ENCODE measurements at places on chromosomes 6 and 20.
A peak's percentile ranks its signal among the peaks of the same experiment; 100 is the strongest.

- DNase-seq: no peak
Measured at GRCh38 chr20:37504404-37505096, 16.5 kb upstream of the NNAT start.

GRCh38 chr20:49291200-49291599 is 13.3 kb upstream of the ZNFX1 start:
- DNase-seq: no peak

DNA sequence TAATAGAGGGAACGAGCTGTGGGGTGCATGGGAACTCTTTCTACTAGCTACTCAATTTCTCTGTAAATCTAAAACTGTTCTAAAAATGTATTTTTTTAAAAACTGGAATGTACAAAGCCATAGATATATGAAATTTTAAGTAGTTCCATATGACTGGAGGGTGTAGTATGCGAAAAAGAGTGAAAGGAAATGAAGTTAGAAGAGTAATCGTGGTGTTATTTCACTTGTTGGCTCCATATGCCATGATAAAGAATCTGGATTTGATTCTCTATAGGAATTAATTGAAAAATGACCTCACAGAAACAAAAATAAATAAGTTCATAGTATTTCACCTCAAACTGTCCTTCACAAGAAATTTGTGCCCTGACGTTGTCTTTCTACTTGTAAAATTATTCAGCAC is 500.2 kb downstream of the TENT5A start:
- no peak for DNase-seq

DNA sequence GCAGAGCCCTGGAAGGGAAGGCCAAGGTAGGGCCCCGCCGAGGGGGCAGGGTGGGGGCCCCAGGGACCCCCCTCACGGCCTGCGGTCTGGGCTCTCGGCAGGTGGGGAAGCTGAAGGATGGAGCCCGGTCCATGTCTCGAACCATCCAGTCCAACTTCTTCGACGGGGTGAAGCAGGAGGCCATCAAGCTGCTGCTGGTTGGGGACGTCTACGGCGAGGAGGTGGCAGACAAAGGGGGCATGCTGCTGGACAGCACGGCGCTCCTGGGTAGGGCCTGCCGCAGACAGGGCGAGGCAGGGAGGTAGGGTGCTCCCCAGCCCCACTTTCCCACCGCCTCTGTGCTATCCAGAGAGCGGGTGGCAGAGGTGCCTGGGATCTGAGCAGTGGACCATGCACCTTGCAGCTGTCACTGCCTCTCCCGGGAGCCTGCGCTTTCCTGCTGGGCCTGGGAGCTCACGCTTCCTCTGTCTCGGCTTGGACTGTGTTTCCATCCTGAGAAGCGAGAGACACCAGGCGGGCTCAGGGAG is 83.1 kb downstream of the SYNJ2 start:
- DNase-seq: no peak

- DNase-seq: no peak
Measured at GRCh38 chr6:53795340-53795701, 516 bp downstream of the LRRC1 start.

GRCh38 chr20:47205577-47206123 is 150.8 kb downstream of the ZMYND8 start:
- peak; percentile 78 for DNase-seq

GRCh38 chr6:167513778-167514177 is 188.9 kb downstream of the TTLL2 start:
- DNase-seq: no peak

DNA sequence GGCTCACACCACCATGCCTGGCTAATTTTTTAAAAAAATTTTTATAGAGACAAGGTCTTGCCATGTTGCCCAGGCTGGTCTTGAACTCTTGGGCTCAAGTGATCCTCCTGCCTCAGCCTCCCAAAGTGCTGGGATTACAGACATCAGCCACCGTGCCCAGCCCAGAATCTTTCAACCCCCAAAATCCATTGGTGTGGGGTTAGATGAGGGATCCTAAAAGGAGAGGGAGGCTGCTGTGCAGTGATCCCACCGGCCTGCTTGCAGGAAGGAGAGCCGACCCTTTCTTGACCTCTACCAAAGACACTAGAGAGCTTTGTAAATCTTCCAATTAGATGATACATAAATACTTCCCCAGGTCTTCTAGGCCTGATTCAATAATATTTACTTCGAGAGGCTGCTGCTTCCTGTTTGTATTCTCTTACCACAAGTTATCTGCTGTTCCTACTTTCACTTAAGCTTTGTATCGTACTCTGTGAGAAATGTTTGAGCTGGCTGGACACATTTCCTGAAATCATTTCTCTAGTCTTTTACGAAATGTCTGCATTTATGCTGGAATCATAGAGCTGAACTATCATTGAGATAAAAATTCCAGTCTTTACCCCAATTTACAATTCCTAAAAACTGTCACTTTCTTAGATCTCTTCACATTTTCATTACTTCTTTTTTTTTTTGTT is 49.3 kb upstream of the IER3 start:
- DNase-seq: no peak

DNA sequence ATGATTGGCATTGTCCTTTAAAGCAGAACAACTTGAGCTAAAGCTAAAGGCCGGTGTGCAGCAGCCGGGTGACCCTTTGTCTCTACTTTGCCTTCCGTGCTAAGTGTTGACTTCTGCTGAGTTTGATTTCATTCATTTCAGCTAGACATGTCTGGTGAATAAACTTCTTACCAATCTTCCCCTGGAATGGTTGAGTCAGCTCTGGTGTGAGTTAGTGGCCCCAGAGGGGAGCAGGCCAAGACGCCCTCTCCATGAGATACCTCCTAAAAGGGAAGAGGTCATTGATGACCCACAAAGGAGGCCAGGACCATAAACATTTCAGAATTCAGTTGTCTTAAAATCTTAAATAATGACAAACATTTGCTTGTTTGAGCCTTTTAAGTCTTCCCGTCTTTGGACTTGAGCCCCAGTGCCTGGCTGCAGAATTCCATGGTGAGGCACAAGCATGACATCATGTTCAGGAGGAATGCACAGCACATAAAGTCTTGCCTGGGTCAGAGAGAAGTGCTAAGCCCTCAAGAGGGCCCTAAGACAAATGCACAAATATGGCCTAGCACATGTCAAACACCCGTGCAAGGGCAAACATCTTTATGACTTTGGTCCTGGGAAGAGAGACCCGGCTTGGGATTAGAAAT is 96.3 kb upstream of the NEDD9 start:
- DNase-seq: peak; percentile 71

DNA sequence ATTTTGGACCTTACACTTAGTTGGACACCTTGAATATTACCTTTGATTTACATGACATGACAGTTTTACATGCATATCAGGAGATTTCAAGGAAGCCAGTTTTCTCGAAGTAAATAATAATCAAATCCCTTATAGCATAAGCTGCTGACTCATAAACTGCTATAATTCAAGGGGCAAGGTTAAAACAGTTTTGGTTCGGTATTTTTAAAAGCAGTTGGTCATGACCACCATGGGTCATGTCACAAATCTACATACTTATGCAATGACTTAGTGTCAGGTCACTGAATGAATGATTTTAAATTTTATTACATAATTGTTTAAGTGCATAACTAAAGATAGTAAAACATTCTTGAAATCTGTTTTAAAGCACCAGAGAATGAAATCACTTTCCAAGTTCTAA is 158.0 kb downstream of the DST start:
- DNase-seq: no peak

GRCh38 chr6:109420751-109421150 is 19.7 kb downstream of the PPIL6 start:
- no peak for DNase-seq

DNA sequence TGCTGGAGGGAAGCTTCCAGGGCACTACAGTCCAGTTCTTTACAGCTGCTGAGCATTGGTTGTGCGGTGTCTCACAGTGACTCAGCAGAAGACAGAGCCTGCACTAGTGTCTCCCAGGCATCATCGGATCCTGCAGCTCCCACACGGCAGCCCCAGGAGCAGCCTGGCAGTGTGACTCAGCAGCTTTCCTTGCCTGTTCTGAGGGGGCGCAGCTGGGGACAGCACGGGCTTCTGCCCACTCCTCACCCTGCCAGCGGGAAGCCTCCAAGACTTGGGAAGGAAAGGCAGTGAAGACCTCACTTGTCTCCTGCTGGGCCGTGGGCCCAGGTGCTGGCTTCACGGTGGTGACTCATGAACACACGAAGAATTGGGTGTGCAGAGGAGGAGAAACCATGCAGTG is 165.4 kb downstream of the SYNDIG1 start:
- DNase-seq: peak; percentile 96

DNA sequence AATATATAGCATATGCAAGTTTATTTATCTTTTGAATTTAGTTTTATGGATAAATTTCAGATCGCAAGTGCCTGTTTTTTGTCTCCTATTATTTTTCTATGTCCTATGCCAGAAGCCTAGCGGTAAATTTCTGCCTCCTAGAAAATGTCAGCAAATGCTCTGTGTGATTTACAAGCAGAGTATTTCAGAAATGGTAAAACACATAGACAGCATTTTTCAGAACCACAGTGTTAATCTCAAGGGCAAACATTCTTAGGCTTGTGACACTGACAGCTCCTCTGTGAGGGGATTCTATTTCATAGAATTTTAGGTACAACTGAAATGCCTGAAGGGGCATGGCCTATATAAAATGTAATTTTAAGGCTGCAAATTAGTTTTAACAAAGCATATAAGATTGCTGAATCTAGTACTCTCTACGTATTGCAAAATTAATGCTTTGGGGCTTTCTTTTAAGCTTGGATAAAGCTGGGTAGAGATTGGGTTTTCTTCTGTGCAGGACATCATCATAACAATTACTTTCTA is 89.9 kb upstream of the PTCHD4 start:
- no peak for DNase-seq

GRCh38 chr6:147132889-147133288 is 71.3 kb upstream of the STXBP5 start:
- no peak for DNase-seq

DNA sequence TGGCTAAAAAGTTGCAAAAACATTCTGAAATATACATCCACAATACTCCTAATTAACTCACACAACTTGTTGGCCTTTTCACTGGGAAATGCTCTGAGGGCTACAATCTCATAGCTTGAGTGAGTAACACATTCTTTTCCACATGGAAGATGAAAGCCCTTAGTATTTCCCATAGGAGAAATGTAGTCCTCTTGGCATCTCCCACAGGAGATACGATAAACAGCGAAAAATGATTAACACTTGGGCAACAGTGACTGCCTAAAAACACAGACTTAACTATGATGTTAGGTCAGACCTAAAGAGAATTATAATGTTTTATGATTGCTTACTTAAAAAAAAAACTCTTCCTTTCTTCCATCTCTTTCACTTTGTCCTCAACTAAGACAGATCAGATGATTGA is 9.0 kb downstream of the MYLK4 start:
- DNase-seq: no peak

GRCh38 chr6:19492636-19493405 is 344.3 kb upstream of the ID4 start:
- DNase-seq: no peak

GRCh38 chr6:146962329-146962728 is 241.9 kb upstream of the STXBP5 start:
- no peak for DNase-seq
